Hematopoietic multipotent progenitor cell treated with erythropoietin and hydrocortisone succinate and interleukin-3 and kit ligand, for 4 days (in vitro differentiated cells): ENCODE measurements at places on chromosomes 2 and 18.

DNA sequence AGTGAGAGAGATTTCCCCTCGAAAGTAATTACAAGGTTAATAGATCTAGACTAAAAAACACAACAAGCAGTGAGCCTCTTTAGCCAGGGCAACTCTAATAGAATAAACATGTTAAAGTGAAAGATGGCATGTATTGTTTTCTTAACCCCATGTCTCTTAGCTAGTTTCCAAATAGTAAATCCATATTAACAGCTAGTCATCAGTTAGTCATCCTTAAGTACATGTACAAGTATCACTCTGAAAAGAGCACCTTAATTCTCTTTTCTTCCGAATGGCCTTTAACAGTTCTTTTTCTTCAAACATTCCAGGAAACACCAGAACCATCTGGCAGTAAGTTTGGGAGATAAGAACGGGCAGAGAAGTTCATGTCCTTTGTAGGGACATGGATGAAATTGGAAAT, 1480.0 kb downstream of the LRP1B start:
- DNase-seq, result no peak

DNA sequence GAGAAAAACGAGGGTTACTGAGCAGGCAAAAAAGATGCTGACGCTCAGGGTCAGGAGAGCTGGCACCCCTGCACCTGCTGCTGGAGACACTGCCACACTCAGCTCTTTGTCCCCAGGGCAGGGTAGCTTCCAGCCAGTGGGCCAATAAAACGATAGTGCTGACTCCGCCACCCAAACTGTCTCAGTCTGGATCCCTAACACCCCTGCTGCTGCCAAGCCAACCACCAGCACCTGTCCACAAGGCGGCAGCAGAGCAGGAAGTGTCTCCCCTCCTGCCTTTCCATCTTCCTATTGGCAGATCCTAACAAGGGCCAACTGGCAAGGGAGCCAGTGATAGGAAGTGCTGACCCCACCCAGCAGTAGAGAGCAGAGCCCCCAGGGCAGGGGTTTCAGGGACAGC, 531.5 kb upstream of the SALL3 start:
- peak; percentile 4 for DNase-seq

- DNase-seq, result peak; percentile 41
These were observed 101.4 kb downstream of the WDPCP start for GRCh38 chr2:63486861-63487290.

DNA sequence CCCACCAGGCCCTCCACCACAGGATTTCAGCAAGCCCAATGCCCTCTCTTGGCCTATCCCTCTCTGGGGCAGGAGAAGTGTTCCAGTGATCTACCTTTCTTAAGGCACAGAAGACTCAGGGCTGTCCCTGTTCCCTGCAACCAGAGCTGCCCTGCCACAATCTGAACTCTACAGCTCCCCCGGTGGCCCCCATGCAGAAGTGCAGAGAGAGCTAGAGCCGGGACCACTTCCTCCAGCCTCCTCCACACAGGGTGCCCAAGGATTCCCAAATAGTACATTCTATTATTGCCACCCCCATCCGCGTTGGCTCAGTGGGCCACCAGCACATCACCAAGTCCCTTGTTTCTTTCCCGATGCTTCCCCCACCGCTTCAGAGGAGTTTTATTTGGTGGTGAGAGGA, 114.8 kb upstream of the PTPRM start:
- peak; percentile 68 for DNase-seq

DNA sequence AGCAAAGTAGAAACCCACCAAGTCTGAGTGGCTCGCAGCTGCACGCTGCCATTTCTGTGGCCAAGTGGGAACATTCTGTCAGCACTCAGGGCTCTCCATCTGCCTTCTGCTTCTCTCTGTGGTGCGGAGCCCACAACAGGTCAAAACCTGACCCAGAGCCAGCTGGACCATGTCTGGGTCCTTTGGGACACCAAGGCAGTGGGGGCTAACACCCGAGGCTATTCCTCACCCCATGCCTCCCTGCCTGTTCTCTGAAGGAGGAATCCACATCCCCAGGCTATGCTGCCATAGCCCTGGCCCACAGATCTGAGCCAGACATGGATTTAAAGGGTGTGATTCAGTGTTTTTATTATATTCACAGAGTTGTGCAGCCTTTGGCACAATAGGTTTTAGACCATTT, 86.4 kb downstream of the SNTG2 start:
- DNase-seq, result no peak

- DNase-seq, result no peak
These were observed 239.1 kb downstream of the ICOS start for GRCh38 chr2:204175552-204176271.

- no peak for DNase-seq
These were observed 2.0 kb downstream of the CDH7 start for GRCh38 chr18:65752625-65753325.

DNA sequence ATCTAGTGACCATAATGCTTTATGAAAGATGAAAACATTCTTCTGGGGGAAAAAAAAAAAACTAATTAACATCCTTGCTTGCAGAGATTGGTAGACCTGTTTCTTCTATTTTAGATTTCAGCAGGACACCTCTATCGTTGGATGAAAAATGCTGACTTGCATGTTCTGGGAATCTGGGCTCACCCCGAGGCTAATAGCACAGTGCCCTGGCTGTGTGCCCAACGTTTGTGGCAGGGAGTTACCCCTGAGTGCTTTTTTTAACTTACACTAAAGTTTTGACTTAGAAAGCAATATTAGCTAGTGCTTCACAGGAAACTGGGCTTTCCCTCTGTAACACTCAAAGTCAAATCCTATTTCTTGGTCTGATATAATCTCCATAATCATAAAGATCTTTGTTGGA, 233.2 kb downstream of the SLC8A1 start:
- peak; percentile 14 for DNase-seq

DNA sequence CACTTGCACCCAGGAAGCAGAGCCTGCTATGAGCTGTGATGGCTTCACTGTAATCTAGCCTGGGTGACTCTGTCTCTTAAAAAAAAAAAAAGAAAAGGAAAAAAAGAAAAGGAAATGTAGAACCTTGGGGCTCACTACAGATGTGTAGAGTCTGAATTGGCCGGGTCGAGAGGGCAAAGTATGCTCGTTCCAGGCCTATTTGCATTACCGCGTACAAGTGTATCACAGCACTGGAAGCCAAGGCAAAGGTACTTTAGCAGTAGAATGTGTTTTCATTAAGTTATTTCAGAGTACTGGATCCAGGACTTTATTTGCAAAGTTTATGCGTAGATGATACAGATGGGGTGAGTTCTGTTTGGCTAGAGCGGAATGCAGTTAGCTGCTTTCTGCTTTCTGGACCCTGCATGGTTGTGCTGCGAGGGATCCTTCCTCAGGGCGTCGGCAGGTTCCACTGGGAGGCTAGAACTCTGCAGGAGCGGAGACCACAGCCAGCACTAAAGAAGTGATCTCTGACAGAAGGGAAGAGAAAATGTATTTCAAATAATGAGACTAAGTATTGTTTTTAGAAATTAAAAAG, 51.8 kb downstream of the LDLRAD4 start:
- no peak for DNase-seq

DNA sequence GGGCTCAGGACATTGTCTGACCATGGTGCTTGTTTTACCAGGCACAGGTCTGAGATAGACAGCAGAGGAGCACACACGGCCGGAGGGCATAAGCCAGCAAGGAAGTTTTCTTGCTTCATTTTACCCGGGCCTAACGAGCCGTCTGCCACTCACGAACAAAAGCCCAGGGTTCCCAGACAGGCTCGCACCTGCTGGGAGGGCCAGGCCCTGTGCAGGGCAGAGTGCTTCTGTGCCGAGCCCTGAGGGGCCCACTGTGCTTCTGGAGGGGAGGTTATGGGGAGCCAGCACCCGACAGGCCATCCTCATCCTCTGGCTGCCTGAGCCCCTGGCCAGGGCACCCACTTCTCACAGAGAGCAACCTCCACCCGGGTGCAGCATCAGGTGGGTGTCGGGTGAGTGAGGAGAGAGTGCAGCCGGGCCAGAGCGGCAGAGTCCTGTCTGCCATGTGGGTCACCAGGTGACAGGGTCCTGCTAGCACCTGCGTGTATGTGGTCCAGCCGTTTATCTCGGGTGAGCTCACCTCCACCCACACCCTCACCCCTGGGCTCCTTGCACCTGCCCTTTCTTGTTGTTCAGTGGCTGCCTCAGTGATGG, 297.9 kb downstream of the NDUFA10 start:
- DNase-seq, result no peak

GRCh38 chr18:43134876-43135275, 19.4 kb upstream of the RIT2 start:
- DNase-seq, result no peak

- no peak for DNase-seq
These were observed 159.4 kb upstream of the FOSL2 start for GRCh38 chr2:28233164-28233676.

GRCh38 chr2:86068136-86068588, 37.5 kb downstream of the POLR1A start:
- peak; percentile 38 for DNase-seq

DNA sequence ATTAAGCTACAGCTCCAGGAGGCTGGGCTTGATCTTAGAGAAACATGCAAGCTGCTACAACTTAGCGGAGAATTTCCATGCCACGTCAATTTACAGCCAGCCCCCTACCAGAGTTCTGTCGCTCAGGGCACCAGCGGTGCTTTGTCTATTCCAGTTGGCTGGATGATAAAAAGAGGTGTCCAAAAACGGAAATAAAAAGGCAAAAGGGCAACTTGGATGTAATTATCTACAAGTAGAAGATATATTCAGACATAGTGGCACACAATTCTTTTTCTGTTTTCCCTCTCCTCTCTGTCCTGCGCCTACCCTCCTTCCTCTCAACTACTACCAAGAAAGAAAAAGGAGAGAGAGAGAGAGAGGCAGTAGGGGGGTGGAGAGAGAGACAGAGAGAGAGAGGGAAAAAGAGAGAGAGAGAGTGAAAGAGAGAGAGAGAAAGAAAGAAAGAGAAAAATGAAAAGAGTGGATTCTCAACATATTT, 363 bp upstream of the RFTN2 start:
- DNase-seq, result no peak

GRCh38 chr2:231300722-231301076, 94.8 kb upstream of the B3GNT7 start:
- DNase-seq, result no peak

DNA sequence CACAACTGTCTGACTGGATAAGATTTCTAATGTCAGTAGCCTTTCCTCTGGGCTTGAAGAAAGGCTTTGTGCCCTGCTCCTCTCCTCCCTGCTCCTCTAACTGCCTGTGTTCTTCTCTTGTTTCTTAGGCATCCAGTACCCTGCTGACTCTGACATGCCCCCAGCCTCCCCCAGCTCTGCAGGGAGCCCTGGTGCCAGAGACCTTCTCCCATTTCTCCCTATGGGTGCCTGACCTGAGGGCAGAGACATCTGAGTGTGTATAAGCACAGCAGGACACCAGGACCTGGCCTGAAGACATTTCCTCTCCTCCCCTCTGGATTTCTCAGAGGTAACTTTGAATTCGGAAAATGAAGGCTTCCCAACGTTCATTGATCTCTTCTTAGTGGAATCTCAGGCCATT, 23.6 kb downstream of the RNF144A start:
- DNase-seq, result no peak

- no peak for DNase-seq
These were observed 291.1 kb downstream of the ARHGAP15 start for GRCh38 chr2:143420313-143420712.

GRCh38 chr18:8721094-8721669, 15.8 kb downstream of the MTCL1 start:
- DNase-seq, result no peak

DNA sequence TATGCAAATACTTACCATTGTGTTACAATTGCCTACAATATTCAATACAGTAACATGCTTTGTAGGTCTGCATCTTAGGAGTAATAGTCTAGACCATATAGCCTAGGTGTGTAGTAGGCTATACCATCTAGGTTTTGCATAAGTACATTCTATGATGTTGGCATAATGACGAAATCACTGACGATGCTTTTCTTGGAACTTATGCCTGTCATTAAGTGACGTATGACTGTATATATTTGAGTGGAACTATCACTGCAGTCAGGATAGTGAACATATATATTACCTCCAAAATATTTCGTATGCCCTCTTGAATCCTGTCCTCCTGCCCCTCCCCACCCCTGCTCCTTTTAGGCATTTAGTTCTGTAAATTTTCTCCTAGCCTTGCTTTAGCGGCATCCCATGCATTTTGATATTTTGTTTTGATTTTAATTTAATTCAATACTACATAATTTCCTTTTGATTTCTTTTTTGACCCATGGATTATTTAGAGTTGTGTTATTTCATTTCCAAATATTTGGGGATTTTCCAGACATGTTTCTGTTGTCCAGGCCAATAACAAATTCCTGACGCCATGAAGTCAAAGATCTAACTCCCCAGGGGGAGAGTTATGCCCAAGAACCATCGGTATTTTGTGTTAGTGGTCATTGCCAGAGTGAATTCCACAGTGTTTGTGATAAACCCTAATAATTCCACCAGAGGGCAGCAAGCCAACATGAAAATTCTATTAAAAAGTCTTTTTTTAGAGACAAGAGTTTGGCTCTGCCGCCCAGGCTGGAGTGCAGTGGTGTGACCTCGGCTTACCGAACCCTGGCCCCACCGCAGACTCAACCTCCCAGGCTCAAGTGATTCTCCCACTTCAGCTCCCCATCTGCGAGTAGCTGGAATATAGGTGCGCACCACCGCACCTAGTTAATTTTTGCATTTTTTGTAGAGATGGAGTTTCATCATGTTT, 24.2 kb upstream of the CASP8 start:
- peak; percentile 93 for DNase-seq

- no peak for DNase-seq
These were observed 91.5 kb downstream of the LIMS1 start for GRCh38 chr2:108625828-108626195.

DNA sequence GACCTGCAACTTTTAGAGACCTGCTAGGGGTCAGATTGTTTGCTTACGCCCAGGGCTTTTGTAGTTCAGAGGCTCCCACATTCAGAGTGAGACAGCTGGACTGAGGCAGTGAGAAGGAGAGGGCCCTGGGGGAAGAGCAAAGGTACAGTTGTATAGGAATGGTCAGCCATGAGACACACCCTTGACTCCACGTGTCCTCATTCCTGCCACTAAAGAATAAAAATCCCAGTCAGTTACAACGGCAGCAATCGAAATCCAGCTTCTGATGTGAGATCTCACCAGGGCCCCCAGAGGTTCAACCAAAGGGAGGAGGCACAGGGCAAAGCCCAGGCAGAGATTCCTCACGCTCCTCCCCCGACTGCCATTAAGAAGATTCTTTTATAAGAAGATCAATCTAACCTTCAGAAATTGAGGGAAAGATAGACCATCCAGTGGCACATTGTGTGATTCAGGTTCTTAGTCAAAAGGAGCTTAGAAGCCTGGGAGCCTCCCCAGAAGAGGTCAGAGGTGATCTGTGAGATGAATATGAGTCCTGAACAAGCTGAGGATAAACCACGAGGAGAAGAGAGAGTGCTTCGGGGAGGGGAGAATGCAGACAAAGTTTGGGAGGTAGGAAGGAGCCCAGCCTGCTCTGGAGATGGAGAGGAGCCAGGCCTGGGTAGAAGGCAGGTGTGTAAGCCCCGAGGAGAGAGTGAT, 317.0 kb downstream of the CYP26B1 start:
- DNase-seq, result no peak

GRCh38 chr2:16406496-16407289, 258.9 kb downstream of the CYRIA start:
- peak; percentile 59 for DNase-seq

DNA sequence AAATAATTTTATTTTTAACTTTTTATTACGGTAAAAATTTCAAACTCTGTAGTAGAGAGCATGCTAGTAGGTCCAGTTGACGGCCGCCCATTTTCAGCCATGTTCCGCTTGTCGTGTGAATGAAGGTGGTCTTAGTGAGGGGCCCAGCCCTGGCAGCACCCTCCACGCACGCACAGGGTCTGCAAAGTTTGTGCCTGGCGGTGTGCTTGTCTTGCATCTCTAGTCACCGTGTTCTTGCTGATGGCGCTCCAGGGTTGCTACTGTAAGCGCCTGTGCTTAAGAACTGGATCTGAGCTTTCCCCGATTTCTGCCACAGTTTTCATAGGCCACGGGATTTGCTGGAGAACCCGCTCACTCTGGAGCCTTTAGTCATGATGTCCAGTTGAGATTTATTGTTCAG, 28.9 kb downstream of the LDLRAD4 start:
- no peak for DNase-seq
